ENCODE measurements at places on chromosomes 1 and 21.
A peak's percentile ranks its signal among the peaks of the same experiment; 100 is the strongest.

DNA sequence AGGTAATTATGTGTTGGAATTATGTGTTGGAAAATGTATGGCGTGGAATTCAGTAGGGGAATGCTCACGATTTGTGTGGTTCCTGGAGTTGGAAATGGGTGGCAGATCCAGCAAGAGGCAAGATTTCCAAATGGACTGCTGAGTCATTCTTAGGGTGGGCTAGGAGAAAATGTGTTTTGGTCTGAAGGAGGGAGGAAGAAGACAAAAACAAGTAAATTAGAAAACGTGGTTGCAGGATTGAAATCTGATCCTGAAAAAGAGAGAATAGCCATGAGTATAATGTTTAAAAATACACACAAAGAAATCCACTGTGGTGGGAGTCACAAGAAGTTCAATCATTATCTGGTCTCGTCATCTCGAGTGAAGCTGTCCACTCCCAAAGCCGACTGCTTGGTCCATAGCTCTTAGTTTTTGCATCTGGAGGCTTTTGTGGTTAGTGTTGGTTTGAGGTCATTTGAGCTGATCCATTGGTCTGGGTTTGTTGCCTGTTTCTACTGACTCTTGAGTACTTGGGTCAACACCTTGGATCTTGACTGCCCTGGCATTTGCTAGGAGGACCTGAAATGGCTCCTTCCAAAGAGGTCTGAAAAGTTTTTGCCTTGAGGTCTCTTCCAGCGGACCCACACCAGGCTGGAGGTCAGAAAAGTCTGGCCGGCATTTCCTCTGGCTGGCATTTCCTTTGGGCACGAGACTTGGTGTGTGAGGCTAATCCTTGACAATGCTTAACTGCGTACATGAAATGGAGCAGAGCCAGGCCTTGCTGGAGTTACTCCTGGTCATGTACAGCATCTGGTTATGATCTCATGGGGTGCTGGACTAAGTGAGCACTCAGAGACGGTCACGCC, 9.2 kb downstream of the MX2 start:
- no peak for DNase-seq

GRCh38 chr1:61851849-61852669, 109.8 kb downstream of the PATJ start:
- no peak for DNase-seq

DNA sequence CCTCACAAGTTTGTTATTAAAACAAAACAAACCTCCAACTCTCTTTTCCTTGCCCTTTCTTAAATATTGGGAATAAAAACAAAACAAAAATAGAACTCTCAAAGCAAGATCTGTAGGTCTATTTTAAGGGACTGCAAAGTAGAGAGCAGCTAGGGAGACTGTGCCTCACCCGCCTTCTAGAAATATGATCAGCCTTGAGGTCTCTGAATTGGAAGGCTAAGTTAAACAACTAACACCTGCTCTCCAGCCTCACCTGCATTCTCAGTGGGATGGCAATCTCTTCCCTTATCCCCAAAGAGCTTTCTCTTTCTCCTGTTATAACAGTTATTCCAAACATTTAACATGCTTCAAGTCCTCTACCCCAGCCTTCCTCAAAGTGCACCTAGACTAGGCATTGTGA, 75.5 kb upstream of the TNR start:
- no peak for DNase-seq

DNA sequence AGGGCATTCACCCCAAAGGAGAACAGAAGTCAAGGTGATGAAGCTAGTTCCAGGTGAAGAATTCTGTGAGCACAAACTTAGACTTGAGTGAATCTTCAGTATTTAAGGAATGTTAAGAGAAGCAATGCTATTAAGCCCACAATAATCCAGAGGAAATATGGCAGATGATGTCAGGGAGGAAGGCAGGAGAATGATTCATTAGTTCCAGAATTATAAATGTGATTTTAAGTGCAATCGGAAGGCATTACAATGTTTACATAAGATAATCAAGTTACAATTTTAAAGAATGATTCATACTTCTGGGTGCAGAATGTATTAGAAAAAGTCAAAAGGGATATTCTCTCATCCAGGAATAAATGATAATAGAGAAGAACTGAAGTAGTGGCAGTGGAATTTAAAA, 545.2 kb upstream of the BRINP3 start:
- no peak for DNase-seq

DNA sequence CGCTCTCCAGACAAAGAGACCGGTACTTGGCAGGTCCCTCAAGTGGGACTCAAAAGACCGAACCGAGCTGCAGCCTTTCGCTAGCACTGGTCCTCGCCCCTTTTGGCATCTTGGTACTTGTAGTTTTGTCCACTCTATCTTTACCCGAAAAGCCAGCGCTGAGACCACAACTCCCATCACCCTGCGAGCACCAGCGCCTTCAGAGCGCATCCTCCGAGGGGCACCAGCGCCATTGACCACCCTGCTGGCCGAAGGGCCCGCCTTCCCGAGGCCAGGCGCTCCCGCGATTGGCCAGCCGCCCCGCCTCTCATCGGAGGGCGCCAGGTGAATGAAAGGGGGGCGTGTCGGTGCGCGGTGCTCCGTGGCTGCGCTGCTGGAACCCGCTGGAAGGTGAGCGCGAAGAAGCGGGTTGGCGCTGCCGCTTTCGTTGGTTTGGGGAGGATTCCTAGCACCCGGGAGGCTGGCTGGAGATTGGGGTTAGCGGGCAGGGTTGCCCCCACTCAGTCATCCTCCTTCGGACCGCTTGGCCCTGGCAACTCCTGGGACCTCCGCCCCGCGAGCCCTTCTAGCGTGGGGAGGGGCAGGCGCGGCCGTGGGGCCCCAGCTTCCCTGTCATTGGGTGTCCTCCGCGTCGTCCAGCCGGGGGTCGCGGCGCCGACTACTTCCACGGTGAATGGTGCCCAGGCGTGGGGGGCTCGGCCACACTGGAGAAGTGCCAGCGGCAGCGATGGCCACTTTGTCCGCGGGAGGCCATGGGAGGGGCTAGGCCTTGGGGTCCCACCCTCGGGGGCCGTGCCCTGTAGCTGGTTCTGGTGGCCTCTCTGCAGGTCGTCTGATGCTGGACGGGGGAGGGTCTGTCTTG, at the start of gene ZBTB8B:
TSS of gene ZBTB8B (plus strand) at position 357 of the 862 bp plus-strand sequence. CDS start 5,553 bp downstream, outside the sequence.
- DNase-seq = peak; percentile 4

DNA sequence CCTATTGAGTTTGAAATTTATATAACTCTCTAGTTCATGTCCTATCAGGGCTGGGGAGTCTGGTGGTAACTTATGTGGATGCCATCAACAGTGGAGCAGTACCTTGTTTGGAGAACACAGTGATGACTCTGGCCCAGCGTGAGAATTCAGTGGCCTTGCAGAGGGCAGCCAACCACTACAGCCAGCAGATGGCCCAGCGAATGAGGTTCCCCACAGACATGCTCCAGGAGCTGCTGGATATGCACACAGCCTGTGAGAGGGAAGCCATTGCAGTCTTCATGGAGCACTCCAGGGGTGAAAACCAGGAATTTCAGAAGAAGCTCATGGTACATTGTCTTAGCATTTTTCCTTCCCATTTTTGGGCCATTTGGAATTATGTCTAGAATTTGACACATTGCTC, 32.0 kb upstream of the GBP6 start:
- DNase-seq = no peak

DNA sequence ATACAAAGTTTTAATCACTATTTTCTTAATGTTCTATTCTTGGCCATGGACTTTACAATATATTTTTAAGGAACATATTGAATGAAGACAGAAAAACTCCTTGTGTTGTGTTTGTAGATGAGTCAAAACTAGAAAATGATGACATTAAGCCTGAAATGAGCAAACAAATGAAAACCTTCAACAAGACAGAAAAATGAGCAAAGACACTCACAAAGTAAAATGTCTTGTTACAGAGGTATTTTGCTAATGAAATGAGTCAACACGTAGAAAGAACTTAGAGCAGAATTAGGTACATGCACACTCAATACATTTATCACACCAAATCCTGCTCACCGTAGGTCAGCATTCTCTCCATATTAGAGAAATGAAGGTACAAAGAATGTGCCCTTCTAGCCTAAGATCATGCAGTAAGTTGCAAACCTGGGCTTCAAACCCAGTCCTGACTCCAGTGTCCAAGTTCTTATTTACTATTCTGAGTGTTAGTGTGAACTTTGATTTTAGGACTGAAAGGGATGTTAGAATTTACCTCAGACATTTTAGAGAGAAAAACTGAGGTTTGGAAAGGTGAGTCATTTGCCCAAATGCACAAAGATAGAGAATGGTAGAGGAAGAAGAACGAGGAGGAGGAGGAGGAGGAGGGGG, 133.9 kb upstream of the SGIP1 start:
- no peak for DNase-seq

DNA sequence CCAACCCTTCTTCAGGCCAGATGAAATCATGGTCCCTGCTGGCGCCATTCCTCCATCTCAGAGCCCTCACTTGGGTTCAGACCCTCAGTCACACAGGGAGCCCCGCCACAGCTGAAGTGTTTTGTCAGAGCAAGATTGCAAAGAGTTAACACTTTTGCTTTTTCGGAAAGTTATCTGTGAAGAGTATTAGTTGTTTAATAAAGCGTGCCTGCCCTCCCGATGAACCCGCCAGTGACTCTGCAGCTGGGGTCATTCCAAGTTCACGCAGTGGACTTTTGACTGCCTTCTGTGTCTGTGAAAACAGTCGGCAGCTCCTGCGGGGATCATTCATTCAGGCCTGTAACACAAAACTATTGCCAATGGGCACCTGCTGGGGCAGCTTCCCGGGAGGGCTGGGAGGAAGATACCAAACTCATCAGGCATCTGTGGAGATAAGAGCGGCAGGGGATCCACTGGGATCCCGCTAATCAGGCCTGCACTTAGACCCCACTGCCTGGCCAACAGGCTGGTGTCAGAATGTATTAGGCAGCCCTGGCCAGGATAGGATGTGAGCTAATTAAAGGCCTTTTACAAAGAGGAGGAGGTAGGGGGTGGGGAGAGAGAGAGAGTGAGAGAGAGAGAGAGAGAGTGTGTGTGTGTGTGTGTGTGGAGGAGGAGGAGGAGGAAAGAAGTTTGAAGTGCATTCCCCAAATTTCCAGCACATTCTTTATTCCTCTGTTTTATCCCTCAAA, 184.5 kb downstream of the DHRS3 start:
- no peak for DNase-seq

GRCh38 chr1:237795558-237795957, 95.2 kb downstream of the ZP4 start:
- DNase-seq = no peak

GRCh38 chr1:232306269-232306961, 323.5 kb downstream of the SIPA1L2 start:
- DNase-seq = no peak

DNA sequence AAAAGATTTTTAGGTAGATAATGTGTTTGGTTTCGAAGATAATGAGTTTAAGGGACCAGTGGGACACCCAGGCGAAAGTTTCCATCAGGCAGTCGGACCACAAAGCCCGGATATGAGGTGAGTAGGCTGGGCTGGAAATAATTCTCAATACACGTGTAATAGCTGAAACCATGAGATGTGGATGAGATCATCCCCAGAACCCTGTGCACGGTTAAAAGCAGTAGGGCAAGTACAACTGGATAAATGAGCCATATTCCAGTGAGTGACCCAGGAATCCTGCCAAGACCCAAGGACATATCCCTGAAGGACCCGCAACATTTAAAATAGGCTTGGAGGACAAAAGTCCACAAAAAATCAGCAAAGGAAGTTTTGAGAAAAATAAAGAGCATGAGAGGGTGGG, 21.5 kb upstream of the NHLH2 start:
- DNase-seq = no peak

DNA sequence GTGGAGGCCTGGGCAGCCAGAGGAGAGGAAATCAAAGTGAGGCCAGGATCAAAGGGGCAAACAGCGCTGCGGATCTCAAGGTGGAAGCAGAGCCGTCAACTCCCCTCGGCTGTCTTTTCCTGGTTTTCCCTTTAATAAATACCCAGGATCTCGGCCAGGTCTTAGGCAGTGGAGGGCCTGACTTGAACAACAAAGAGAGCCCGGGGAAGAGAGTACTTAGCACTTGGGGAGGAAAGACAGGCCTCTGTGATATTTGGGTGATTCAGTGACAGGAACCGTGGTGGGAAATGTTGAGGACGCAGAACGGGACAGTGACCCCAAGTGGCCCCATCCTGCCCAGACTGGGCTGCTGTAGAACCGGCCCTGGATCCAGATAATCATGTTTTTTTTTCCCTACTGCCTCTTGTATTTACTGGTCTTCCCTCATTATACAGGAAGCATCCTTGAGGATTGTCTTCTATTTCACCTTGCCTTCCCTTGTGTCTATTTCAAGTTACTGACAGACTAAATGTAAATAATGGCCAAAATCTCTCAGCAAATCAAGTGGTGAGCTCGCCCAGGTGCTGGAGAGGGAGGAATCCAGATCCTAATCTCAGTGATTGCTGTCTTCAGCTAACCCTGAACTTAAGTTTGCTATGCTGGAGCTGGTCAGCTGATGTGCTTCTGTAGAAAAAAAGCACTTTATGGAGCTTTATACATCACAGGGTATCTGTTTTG, 2.8 kb upstream of the MIXL1 start:
- no peak for DNase-seq

DNA sequence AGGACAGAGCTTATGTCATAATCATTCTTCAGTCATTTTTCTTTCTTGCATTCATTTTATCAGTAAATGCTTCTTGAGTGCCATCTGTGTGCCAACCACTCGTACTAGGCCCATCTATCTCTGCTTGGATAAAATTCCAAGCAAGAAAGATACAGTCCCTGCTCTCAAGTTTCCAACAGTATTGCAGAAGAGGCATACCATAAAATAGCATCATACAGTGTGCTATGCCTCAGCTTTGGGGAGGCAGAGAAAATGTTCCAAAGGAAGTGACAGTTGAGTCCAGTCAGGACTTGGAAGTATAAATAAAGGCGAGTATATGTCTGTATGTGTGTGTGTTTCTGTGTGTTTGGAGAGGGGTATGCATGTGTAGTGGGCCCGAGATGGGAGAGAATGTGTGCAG, 113.4 kb upstream of the HOOK1 start:
- no peak for DNase-seq

DNA sequence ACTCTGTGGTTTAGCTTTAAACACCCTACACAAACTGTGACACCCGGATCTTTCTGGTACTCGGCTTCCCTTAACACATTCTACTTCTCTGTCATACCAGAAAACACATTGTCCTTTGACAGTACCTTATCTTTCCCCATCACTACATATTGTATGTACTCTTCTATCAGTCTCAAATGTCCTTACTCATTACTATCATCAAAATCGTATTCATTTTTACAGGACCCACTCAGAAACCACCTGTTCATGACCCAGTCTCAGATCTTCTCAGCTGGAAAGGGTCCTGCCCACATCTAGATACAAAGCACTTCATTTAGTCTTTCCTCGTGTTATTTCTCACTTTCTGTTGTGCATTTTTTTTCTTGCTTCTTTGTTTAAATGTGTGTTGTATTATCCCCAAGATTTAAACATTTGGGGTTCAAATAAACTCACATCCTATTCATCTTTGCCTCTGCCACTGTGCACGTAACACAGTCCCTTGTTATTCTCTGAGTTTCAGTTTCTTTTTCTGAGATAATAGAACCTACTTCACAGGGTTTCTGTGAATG, 27.7 kb downstream of the CD34 start:
- no peak for DNase-seq

GRCh38 chr1:172429331-172430127, 9.0 kb downstream of the C1orf105 start:
- no peak for DNase-seq

- peak; percentile 7 for DNase-seq
Measured at GRCh38 chr1:16122916-16123315, 33.0 kb downstream of the EPHA2 start.

- DNase-seq = no peak
Measured at GRCh38 chr1:68963353-68963752, 466.5 kb upstream of the DEPDC1 start.
